GOT3 (cell line): ENCODE measurements at places on chromosomes 3 and 15.
A peak's percentile ranks its signal among the peaks of the same experiment; 100 is the strongest.

- peak; percentile 32 for DNase-seq
Observed at GRCh38 chr3:197367081-197367780, 68.8 kb upstream of the DLG1 start.

DNA sequence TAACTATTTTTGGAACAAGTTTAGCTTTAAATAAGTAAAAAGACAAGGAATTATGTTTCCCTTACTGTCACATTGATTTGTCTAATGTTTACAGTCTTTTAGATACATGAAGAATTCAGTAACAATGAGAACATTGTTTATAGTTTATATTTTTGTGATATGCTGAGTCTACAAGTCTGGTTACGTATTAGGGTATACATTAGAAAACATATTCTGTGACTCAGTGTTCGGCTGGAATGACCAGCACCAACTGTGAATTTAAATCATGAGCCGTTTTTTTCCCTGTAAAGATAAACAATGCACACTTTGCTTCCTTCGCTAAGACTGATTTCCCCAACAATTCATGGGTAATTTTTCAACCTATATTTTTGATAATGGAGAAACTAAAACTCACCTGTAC, 131.5 kb downstream of the DUT start:
- DNase-seq: no peak

GRCh38 chr15:51935466-51936104, 36.0 kb downstream of the LEO1 start:
- no peak for DNase-seq

DNA sequence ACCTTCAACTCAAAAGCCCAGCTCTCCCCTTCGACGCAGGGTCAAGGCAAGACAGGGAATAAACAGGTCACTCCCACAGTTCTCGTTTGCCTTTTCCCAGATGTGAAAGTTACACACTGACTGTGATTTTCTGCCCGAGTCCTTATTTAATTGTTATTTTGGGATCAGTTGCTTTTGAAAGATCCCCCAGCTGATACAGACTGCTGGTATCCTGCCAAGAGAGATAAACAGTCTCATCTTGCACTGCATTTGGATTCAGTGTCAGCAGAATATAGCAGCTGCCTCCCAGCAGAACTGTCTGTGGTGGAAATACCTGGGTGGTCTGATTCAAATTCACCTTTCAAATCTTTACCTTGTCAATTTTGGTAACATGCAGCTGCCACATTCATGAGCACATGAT, 56.0 kb upstream of the FAM3D start:
- DNase-seq: no peak

- DNase-seq: no peak
Observed at GRCh38 chr3:4561661-4562060, 68.5 kb downstream of the ITPR1 start.

DNA sequence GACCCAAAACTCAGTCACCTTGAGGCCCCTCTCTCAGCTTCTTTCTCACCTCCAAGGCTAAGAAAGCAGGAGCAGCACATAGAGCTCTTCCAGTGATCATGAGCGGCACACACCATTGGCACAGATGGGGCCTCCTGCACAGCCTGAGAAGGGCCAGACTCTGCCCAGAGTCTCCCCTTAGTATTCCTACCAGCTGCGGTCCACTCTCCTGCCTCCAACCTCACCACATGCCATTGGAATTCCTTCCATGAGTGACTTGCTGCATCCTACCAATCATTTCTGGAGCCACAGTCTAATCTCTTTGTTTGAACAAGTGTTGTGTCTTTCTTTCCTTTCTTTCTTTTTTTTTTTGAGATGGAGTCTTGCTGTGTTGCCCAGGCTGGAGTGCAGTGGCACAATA, 39.3 kb downstream of the CDCP1 start:
- no peak for DNase-seq

- no peak for DNase-seq
Observed at GRCh38 chr15:94970096-94970495, 738.7 kb downstream of the MCTP2 start.

GRCh38 chr15:92617549-92618520, 37.7 kb downstream of the FAM174B start:
- no peak for DNase-seq

- DNase-seq: no peak
Observed at GRCh38 chr15:55990516-55990915, 2.9 kb downstream of the NEDD4 start.

DNA sequence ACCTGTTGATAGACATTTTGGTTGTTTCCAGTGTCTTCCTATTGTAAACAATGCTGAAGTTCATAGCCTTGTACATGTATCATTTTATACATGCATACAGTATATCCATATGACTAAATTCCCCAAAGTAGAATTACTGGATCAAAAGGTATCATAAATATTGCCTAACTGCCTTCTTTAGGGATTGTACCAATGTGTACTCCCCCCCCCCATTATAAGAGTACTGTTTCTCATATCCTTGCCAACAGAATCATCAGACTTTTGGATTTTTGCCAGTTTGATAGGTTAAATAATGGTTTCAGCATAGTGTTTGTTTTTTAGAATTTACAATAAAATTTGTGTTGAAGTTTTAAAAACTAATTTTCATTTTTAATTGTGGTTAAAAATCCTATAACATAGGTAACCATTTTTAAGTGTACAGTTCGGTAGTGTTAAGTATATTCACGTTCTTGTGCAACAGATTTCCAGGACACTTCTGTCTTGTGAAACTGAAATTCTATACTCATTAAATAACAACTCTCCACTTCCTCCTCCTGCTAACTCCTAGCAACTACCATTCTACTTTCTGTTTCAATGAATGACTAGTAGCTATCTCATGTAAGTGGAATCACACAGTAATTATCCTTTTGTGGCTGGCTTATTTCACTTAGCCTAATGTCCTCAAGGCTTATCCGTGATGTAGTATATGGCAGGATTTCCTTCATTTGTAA, 30.8 kb upstream of the MAP3K13 start:
- no peak for DNase-seq

DNA sequence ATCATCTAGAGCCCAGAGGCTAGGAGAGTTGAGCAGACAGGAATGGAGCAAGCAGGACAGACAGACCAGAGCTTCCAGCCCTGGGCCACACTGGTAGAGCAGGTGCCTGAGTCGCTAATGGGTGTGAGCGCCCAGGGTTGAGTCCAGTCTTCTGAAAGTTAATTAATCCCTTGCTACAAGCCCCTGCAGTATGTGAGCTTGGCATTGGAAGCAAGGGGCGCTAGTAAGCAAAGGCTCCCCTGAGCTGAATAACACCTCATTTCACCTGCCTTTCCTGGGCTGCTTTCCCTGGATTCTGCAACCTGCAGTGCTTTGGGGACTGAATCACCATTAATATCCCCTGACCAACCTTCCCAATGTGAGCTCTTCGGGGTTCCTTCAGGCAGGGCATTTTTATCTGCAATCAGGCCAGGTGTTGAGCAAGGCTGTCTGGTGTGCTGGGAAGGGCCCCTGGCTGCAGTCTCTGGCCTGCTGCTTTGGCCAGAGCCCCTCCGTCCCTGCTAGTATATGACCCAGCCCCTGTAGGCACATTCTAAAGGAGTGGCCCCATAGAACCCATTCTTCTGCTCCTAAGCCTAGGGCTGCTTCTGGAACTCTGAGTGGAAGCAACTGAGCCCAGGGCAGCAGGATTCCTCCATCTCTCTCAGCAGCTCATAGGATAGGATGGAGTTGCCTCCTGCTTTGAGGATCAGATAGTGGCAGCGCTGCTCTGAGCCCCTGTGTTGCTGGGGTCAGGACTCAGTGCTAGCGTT, 45.1 kb upstream of the EPHB1 start:
- no peak for DNase-seq

DNA sequence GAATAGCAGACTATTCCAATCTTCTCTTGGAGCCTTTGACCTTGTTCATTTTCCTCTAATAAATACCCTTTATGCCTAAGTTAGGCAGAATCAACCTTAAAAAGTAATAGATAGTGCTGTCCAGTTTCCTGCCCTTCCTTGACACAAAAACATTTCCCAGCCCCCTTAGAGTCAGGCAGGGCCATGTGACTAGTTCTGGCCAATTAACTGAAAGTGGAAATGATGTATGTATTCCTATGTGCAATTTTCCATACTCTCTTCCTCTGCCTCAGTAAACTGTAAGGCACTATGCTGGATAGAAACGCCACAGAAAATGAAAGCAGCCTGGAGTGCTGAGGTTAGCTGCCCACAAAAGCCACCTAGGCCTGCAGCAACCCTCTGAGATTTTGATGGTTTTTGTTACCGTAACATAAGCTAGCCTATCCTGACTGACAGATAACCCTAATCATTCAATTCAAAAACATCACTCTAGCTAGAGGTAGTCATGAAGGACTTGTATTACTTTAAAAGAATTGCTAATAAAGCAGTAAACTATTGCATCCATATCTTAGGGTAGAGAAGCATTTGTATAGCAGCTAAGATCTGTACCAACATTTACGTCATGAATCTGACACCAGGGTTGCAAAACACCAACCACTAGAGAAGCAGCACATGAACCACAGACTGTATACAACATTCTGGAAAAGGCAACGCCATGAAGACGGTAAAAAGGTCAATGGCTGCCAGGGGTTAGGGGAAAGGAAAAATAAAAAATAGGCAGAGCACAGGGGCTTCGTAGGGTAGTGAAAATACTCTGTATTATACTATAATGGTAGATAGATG, 112.9 kb downstream of the ULK4 start:
- no peak for DNase-seq

DNA sequence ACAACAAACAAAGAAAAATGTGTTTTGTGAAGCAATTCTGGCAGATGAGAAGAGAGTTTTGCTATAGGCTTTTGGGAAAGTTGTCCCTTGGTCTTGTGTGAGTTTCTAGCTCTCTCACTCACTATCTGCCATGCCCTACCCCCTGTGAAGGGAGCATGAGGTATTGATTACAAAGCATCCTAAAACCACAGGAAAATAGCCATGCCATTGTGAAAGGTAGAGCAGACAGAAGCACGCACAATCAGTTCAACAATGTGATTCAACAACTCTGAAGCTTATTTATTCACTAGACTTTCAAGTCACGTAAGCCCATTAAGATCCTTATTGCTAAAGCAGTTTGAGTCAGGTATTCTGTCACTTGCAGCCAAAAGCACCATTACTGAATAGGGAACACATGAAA, 6.5 kb upstream of the AQR start:
- DNase-seq: no peak
